ENCODE measurements at places on chromosomes 1 and 21.

DNA sequence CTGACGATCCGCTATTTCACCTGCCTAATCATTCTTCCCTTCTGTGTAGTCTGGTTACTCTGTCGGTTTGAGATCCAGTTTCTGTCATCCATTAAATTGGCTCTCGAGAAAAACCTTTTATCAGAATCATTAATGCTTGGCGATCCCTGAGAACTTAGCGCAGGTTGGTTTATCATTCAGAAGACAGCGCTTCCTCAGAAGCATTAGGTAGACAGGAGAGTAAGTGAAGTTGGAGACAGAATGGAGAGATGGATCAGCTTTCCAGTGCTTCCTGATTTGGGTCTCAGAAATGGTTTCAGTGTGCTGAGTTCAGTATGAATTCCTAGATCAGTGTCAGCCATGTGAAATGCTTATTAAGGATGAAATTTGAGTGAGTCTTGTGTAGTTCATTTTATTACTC lies 1.3 kb downstream of the USP1 start:
- no peak for DNase-seq

- DNase-seq: no peak
These were observed 1.5 kb downstream of the AK4 start for GRCh38 chr1:65149351-65150107.

DNA sequence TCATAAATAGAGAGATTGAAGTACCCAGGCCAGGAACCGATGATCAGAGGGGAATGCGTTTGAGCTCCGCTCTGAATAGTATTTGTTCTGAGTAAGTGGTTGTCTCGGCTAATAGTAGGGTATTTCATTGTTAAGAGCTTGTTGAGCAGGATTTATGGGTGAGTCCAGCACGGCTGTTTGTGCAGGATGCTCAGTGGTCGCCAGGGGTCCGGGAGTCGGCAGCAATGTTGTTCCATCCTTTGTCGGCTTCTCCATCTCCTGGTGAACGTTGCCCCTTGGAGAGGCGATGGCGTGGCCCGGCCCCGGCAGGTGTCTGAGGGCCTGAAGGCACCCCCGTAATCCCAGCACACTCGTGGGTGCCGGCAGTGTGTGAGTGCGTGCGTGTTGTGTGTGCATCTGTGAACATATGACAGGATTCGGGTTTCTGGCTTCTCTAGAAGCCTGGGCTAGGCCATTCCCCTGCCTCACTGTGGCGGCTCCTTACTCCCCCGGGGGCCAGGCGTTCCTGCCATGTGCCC lies 160.8 kb upstream of the ARHGEF16 start:
- DNase-seq: no peak

DNA sequence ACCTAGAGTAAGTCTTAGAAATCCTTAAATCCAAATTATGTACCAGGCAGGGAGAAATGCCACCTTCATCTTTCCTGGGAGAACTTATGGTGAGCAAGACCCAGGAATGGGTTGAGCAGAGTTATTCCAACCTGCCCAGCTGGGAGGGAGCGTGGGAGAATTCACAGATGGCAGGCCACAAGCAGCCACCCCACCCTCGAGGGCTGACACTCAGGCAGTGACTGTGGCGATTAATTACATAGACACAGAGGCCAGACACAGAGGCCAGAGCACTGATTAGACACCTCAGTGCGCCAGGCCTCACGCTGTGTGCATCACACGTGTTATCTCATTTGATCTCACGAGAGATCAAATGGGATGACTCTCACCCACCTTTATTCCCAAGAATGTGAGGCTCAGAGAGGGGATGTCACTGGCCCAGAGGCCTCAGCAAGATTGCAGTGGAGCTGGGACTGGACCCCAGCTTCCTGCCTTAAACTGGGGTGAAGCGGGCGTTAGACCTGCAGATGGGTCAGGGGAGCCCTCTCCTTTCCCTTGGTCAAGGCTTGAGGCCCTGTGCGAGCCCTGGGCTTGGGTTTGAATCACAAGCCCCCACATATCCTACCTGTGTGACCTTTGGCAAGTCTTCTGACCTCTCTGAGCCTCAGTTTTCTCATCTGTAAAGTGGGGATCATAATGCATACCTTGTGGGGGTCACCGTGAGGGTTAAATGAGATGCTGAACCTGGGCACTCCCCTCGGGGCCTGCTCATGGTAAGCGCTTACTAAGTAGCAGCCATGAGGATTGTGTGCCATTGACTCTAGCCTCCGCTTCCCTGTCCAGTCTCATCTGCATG lies 28.8 kb upstream of the PADI4 start:
- DNase-seq: no peak

DNA sequence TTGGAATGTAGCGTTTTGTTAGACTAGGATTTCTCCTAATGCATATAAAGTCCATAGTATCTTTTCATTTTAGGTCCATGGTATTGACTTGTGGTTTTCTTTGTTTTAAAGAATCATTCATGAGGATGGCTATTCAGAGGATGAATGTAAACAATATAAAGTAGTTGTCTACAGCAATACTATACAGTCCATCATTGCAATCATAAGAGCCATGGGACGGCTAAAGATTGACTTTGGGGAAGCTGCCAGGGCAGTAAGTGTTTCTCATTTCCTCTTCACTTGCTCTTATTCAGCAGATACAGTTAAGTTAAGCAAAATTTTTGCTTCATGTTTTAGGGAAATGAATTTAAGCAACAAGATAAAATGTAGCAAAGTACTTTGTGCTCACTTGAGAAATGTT lies 25.4 kb downstream of the GNAI3 start:
- DNase-seq: no peak

GRCh38 chr1:116203181-116203723 lies 92.1 kb downstream of the MAB21L3 start:
- no peak for DNase-seq

GRCh38 chr1:196654271-196654670 lies 2.4 kb downstream of the CFH start:
- no peak for DNase-seq

DNA sequence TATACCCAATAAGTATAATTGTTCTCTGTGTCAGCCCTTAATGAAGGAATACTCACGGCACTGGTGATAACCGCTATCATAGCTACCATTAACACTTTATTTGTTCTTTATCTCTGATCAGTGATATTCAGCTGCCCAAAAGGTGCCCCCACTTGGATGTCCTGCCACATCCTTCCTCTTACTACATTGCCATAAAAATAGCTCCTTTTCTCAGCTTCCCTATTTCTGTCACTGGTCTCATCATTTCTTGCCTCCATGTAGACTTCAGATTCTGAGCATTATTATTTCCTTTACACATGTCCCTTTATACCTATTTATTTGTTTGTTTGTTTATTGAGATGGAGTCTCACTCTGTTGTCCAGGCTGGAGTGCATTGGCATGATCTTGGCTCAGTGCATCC lies 2.7 kb upstream of the RAB29 start:
- DNase-seq: no peak

- no peak for DNase-seq
These were observed 215.4 kb downstream of the OMA1 start for GRCh38 chr1:58331156-58331555.

DNA sequence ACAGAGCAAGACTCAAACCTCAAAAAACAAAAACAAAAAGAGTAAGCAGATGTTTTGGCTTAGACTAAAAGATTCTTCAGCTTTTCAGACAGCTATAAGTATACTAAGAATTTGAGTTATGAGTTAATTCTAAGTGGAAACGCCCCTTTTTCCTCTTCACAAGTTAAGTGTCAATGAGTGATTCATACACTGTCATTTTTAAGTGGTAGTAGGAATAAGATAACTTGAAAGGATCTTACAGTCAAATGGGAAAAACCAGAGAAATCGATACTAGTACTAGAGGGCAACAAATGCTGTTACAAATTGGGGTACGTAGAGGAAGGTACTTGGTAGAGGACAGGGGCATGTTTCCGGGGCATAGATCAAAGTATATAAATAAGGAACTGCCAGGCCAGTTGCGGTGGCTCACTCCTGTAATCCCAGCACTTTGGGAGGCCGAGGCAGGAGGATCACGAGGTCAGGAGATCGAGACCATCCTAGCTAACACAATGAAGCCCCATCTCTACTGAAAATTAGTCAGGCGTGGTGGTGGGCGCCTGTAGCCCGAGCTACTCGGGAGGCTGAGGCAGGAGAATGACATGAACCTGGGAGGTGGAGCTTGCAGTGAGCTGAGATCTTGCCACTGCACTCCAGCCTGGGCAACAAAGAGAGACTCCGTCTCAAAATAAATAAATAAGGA lies 7.4 kb downstream of the H3-3A start:
- DNase-seq: no peak

DNA sequence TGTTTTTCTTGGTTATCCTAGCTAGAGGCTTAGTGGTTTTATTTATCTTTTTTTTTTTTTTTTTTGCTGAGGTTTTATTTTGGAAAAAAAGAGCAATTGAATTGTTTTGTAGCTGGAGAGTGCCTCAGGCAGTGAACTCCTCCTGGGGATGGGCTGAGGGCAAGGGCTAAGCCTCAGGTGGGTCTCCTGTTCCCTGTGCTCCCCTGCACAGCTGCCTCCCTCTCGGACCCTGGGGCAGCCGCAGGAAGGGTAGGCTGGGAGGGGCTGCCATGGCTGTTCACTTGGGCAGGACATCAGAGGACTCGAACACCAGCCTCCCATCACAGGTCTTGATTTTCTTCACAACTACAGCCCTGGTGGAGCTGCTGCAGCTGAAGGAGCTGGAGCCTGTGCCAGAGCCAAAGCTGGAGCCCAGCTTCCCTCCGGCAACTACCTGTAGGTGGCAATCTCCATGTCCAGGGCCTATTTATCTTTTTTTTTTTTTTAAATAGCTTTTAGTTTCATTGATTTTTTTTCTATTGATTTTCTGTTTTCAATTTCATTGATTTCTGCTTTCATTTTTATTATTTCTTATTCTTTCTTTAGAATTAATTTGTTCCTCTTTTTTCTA lies 28.9 kb downstream of the LEPR start:
- DNase-seq: no peak

GRCh38 chr1:220045356-220046051 lies 801 bp downstream of the EPRS1 start:
- no peak for DNase-seq

GRCh38 chr1:222413991-222414549 lies 133.8 kb downstream of the HHIPL2 start:
- no peak for DNase-seq

- DNase-seq: no peak
These were observed 66.6 kb downstream of the BCAR3 start for GRCh38 chr1:93614986-93615581.

GRCh38 chr1:38283696-38284470 lies 237.3 kb upstream of the POU3F1 start:
- DNase-seq: no peak

DNA sequence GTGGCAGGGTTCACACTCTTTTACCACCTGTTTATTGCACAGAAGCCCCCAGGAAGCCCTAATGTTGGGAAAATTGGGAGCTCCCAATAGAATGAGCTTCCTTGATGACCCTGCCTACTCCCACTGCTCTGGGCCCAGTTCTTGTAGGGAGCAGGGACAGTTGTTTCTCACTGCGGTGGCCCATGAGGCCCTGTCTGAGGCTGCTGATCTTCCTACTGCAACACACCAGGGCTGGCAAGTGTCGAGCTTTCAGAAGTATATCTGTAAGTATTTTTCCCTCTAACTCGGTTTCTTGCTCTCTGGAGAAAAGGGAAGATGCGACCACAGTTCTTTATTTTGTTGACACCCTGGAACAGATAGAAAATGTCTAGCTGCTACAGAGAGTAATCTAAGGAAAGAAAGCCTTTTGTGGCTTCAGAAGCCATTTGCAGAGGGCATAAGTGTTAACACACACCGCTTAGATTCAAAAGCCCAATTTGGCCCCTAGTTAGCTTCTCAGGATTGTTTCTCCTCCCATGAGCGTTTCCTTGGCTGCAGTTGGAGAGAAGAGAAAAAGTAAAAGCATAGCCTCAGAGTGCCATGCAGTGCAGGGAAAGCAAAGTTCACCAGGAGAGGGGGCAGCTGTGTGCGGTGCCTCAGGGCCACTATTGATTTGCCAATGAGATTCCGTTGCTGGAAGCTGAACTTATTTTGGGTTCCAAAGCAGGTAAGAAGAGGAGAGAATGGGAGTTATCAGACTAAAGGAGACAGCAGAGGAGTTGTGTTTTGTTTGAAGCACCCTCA lies 102.6 kb downstream of the SELENOF start:
- no peak for DNase-seq

DNA sequence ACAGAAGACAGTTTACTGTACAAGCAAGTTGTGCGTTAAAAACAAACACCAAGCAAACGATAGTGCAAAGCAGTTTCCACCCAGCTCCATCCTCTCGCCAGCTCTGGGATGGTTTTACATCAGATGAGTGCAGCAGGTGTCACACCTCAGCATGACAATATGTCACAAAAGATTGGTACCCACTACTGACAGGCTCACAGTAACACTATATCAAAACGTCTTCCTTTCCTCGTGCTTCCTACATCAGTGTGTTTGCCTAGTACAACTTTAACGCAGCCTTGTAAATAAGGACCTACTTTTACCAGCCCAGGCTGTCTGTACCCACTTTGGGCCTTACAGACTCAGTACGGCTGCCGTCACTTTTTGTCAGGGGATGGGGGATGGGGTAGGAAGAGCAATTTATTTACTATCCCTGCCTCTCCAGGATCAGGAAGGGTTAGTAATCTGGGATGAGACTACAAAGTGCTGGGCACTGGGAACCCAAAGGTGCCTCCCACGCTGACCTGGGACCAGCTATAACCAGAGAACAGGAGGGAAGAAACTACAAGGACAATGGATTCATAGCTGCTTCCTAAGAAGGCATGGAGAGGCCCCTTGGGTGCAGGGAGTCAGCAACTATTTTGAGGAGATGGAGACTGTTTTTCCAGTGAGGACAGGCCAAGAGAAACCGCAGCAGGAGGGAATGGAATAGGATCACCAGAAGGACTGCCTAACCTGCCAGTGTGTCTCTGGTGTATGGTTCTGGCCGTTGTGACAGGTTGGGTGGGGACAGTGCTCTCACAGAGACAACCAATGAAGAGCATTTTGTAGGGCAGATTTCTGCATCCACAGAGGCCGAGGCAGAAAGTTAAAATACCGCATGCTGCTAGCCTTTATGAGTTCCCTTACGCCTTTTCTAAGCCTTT lies 30.2 kb downstream of the RUNX3 start:
- DNase-seq: no peak

- no peak for DNase-seq
These were observed 257.5 kb downstream of the BARHL2 start for GRCh38 chr1:90459570-90459969.

GRCh38 chr1:29653886-29654450 lies 417.6 kb downstream of the PTPRU start:
- no peak for DNase-seq

GRCh38 chr1:64759968-64760367 lies 15.1 kb downstream of the RAVER2 start:
- DNase-seq: no peak

DNA sequence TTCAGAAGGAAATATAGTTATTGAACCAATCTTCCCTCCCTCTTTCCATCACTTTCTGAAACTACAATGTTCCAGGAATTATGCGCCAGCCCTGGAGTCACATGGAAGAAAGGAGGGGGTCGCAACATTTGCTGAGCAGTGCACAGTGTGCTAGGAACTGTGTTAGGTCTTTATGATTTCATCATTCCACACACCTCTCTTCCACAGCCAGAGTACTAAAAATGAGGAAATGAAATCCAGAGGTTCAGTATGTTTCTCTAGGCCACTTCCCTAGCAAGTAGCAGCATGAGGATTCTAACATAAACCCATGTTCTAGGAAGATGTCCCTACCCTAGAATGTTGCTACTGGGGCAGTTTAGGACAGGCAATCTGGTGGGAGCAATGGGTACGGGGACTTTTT lies 158.1 kb downstream of the SLC45A1 start:
- no peak for DNase-seq

GRCh38 chr1:81699234-81699633 lies 101.5 kb upstream of the ADGRL2 start:
- no peak for DNase-seq

GRCh38 chr1:41454406-41454805 lies 30.1 kb downstream of the EDN2 start:
- no peak for DNase-seq

Data from cortex of kidney (tissue), 1 donor.